ENCODE measurements at places on chromosomes 4 and X.
A peak's percentile ranks its signal among the peaks of the same experiment; 100 is the strongest.

DNA sequence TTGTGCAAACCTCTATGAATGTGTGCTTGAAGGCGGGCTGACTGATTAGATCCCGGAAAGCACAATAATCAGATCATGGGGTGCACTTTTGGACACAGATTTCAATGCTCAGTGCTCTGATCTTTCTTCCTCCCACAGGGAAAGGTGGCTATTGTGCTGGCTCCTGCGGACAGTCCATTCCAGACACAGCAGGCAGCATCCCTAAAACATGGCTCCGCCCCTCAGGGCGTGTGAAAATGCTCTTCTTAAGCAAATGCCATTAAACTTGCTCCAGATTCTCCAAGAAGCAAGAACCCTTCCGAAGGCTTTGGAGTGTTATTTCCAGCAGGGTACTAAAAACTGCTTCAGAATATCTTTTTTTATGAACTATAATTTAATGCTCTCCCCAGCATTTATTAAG, 100.0 kb downstream of the SLC2A9 start:
- no peak for DNase-seq

DNA sequence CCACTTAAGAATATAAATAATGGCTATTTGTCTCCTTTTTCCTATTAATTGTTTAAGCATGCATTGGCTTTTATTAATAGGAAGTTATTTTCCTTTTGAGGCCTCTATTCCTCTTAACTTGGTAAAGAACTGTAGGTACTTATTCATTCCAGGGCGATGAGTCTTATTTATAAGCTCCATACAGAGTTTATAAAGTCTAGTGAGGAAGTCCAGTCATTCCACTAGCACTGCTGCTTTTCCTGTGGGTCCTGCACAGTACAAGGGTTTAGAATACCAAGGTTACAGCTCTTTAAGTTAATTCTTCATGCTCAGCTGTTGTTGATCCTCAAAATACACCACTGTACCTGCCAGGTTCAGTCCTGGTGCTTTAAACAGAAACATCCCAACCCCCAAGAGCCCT, 28.5 kb upstream of the WNK3 start:
- no peak for DNase-seq

GRCh38 chr4:154399259-154399974, 92.2 kb downstream of the DCHS2 start:
- DNase-seq = no peak

GRCh38 chrX:32966821-32967355, 244.5 kb downstream of the DMD start:
- no peak for DNase-seq

- no peak for DNase-seq
Measured at GRCh38 chr4:165625281-165625680, 246.5 kb downstream of the CPE start.

DNA sequence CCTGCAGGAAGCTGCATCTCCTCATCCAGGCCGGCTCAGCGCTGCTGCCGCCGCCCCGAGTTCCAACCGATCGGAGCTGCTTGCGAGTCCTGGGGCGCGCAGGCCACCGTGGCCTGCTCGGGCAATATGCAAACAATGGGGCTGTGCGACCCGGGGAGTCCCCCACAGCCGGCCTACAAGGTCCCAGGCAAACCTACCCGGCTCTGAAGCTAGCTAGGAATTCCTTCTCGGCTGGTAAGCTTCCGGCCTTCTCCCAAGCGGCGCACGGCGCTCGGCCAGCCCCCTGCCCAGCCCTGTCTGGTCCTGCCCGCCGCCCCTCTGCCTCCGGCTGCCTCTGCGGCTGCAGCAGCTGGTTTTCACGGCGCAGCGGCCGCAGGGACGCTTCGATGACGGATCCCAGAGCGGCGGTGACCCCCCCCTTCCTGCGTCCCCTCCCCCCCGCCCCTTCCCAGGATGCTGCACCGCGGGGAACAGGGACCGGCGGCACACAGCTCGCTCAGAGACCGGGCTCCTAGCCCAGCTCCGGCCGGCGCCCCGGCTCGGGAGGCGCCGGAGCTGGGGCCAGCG, 59.4 kb downstream of the TSC22D3 start:
- DNase-seq = no peak

DNA sequence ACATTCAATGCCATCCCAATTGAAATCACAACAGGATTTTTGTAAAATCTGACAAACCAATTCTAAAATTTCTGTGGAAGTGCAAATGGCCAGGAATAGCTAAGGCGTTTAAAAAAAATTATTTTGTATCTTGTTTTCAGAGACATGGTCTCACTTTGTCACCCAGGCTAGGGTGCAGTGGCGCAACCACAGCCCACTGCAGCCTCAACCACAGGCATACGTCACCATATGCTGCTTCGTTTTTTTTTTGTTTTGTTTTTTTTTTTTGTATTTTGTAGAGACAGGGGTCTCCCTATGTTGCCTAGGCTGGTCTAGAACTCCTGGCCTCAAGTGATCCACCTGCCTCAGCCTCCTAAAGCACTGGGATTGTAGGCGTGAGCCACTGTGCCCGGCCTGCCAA, 24.5 kb downstream of the ZNF41 start:
- DNase-seq = no peak

DNA sequence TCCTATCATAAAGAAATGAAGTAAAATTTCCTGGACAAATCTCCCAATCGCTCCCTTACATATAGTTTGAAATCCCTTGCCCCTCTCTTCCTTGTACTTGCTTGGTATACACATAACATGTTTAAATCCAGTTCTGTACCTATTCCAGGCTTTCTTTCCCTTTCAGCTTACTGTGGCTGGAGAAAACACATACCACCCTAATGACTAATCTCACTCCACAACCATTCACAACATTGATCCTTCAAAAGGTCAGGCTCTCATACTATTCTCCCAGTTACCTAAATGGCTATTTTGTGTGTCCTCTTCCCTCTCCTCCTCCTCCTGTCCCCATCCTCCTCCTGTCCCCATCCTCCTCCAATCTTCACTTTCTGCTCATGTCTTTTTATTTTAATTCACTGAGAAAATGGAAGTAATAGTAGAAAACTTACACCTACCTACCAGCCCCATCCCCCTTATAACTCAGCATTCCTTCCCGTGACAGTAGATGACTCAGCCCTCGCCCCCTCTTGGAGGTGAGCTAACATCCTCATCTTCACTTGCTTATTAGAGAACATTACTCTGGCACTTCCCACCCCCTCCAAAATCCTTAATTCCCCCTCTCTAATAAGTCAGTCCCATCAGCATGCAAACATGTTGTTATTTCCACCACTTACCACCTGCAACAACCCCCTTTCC, 77.5 kb downstream of the IL15 start:
- no peak for DNase-seq

DNA sequence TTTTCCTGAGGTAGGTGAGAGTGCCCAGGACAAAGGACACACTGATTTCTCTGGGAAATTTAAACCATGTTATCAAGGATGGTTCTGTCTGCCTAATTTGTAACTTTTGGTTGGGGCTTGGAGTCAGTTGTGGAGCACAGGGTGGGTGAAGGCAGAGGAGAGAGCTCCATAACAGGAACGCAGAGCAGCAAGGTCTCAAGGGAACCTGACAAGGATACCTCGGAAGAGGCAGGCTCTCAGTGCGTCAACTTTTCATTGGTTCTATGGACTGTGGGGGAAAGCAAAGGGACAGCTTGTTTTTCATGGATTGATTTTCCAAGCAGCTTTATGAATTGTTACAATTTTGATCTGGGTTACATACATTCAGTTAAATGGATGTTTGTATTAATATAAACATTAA, 110.4 kb downstream of the SLIT2 start:
- DNase-seq = no peak

DNA sequence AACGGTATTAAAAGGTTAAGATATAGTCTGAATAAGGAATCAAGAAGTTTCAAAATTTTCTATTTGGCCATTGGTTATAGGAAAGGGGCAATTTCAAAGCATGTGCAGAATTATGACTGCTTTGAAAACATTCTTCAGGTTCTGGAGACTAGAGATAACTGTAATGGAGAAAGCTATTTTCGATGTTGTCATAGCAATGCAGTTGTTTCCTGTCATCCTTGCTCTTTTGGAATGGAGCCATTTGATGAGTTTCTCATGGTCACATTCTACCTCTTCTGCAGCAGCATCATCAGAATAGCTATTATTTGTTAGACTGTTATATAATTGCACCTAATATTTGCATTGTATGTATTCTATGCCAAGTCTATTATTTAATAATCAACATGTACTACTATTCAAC, 368.2 kb upstream of the NR3C2 start:
- no peak for DNase-seq

DNA sequence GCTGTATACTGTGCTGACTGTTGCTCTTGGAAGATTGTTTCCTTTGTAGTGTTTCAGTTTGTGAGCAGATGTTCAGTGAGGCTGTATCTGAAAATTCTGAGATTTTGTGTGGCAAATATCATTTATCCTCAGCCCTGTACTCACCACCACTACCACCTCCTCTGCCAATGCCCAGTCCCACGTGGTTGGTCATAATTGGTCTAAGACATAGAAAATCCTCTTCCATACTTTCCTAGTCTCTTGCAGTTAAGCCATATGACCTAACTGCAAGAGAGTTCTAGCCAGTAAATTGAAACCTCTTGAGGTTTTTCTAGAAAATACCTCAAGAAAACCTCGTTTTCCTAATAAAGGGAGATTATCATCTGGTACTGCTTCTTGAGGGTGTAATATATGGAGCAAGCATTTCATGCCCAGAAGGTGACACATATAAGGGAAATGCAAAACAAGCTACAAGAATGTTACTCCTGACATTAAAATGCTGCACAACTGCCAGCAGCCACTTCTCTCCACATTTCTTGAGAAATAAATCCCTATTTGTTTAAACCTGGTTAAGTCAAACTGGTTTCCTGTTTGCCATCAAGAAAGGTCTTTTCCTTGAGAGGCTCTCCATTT, 32.8 kb downstream of the ABCE1 start:
- no peak for DNase-seq

GRCh38 chrX:51743179-51743957, at the start of gene GSPT2:
TSS of gene GSPT2 (plus strand) at chrX:51743442. CDS start at chrX:51743627, 185 bp downstream.
- peak; percentile 28 for DNase-seq

- no peak for DNase-seq
Measured at GRCh38 chr4:25280210-25280609, 32.4 kb upstream of the ZCCHC4 start.

GRCh38 chr4:40812386-40812785, 62.6 kb downstream of the NSUN7 start:
- no peak for DNase-seq

DNA sequence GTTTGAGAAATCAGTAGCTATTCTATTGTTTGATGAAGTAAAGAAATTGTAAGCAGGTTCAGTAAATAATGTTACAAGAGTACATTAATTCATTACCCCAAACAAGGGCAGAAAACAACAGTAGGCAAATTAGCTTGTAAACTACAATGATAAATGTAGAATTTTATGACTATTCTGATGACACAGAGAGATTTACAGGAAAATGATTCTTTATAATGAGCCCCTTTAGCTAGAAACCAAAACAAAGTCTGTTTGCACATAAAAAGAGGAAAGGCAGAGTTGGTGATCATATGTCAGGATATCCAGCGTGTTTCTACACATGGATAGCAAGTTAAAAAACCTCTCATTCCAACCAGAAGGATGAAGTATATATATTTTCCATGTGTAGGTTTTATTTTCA, 204.8 kb downstream of the CFAP299 start:
- no peak for DNase-seq

DNA sequence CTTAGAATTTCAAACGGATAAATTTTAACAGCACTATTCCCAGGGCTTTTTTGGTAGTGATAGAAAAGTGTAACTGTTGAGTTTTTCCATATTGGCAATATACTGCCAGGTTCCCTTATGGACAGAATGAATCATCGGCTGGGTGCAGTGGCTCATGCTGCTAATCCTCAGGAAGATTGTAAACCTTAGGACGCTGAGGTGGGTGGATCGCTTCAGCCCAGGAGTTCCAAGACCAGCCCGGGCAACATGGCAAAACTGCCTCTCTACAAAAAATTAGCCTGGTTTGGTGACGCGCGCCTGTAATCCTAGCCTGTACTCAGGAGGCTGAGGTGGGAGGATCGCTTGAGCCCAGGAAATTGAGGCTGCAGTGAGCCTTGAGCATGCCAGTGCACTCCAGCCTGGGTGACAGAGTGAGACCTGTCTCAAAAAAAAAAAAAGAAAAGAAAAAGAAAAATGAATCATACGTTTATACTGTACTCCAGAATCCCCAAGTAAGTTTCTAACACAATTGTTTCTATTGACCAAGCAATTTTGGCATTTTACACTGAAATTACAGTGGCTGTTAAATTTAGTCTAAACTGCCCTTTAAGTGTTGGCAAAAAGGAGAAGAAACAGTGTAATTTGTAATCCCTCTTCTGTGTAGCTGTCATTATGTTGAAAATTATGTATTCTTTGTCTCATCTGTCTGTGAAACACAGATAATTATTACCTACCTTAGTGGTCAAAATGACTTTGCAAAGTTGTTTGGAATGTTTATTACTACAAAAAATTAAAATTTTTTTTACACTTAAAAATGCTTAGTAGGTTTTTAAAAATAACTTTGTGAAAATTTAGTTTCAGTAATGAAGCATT, 1.8 kb downstream of the SLC30A9 start:
- DNase-seq = no peak

DNA sequence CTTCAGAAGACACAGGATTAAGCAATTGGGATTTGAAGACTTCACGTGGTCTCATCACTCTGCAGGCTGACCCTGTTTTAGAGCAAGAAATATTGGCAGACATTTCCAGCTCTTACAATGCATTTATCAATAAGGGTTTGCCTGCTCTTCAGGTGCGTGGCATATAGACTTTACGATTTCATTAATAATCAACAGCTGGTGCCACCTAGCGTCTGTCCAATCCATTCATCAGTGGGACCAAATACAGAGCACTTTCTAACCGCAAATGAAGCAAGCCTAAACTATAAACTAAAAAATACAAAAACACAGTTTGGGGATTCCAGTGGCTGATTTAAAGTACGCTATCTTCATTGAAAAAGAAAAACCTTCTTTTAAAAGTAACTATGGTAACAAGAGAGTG, 125.4 kb upstream of the DMD start:
- peak; percentile 32 for DNase-seq

DNA sequence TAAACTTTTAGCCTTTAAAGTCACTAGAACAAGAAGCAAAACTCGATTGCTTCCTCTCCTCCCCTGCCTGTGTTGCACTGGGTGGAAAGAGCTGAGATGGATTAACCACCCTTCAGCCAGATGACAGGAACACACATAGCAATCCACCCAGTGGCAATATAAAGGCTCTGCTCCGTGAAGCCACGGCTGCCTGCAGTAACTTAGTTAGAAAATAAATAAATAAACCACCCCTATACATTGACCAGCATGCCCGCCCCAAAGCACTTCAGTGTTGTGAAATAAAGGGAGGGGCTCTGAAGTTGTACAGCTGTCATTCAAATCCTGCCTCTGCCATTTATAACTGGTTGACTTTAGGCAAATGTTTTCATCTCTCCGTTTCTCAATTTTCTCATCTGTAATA, 217.1 kb upstream of the LDB2 start:
- no peak for DNase-seq

- DNase-seq = no peak
Measured at GRCh38 chr4:61520681-61521160, 320.6 kb downstream of the ADGRL3 start.

DNA sequence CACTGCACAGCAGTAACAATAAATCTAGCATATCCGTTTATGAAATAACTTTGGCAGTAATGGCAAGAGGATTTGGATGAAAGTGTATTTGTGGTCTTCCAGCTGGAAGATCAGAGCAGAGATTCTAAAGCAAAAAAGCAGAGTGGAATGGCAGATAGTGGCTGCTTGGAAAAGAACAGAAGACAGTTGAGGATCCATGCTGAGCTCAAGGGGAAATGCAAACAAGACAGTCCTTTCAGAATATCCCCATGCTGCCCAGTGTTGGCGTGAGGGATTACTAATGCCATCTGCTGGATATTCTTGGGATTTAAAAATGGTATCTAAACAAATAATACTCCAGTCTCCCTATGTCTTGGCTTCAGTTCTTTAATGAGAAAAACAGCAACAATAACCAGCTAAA, 629.1 kb upstream of the ATOH1 start:
- peak; percentile 87 for DNase-seq

Data from NCI-H510A treated with DMSO at 0.1 percent for 48 hours (cell line).